SK-N-DZ (cell line): ENCODE measurements at places on chromosomes 6 and 20.

- no peak for DNase-seq
Observed at GRCh38 chr6:121770943-121771342, 335.5 kb downstream of the GJA1 start.

DNA sequence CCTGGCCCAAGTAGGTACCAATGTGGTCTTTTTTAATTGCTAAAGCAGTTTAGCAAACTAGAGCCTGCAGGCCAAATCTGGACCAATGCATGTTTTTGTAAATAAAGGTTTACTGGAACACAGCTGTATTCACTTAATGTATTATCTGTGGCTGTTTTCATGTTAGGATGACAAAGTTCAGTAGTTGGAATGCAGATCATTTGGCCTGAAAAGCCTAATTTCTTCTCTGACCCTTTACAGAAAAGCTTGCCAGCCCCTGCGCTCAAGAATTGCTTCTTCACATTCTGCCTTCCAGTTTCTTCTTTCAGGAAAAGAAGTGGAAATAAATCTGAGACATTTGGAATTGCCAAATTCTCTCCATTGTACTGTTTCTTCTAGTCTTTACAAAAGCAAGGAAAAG, 90.0 kb upstream of the MC3R start:
- DNase-seq: no peak

DNA sequence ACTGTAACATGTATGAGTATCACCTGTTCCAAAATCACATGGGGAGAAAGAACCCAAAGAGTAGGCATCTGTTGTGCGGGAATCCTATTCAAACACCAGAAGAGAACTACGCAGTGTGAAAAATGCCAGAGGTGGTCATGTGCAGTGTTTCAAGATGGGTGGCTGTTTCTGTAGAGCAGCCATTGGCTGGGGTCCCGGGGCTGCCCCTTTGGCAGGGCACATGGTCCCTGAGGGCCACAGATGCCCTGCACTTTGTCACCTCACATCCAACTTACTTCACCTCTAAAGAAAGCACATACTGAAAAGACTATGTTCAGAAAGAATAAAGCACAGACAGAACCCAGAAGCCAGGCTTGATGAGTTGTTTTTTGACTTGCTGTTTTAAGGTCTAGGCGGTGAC, 12.3 kb downstream of the MTCH1 start:
- DNase-seq: no peak

- no peak for DNase-seq
Observed at GRCh38 chr6:20237677-20238460, 25.6 kb upstream of the MBOAT1 start.

GRCh38 chr20:38001981-38002380, 31.3 kb downstream of the TTI1 start:
- DNase-seq: no peak

GRCh38 chr20:49247792-49248191, 28.6 kb downstream of the DDX27 start:
- no peak for DNase-seq

GRCh38 chr6:40408786-40409542, 178.2 kb downstream of the LRFN2 start:
- no peak for DNase-seq

DNA sequence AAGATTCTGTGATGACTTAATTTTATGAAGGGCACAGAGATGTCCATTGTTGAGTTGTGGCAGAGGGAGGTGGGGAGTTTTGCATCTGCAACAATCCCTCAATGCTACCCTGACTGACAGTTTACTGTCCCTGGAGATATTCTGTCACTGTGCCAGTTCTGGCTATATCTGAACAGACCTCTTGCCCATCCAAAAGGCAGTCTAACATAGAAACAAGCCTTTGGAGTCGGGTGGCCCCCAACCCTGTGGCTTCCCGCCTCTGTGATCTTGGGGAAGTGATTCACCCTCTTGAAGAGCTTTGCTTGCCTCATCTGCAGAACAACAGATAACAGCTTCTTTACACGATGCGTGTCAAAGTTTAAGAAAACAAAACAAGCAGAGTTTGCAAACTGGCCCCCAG, 3.8 kb upstream of the E2F1 start:
- no peak for DNase-seq
